ENCODE measurements at places on chromosomes 2 and 18.

GRCh38 chr2:117794668-117795067, 19.8 kb upstream of the DDX18 start:
- no peak for DNase-seq

- DNase-seq = no peak
Observed at GRCh38 chr2:42504364-42505230, 10.8 kb upstream of the KCNG3 start.

DNA sequence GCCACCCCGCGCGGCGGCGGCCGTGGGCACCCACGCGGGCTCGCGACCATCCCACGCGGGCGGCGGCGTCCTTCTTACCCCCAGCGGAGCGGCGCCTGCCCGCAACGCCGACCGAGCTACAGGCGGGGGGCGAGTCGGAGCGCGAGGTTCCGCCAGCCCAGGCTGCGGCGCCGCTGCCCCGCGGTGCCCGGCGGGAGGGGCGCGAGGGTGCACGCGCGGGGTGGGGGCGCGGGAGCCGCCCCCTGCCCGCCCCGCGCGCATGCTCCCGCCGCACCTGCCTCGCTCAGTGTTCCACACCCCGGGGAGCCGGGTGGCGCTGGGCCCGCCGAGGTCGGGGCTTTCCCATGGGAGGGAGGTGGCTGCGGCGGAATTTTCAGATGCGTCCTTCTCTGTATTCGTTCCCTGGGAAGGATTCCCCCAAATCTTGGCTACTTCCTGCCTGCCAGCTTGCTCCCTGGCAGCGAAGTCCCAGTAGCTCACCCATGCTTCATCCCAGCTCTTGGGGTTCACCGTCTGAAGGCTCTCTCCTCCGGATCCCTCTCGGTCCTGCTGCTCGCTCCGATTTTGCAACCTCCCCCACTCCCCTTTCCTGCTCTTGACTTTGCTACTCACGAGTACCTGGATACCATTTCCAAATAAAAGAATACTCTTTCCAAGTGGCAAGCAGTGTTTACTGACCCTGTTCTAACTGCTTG, at the start of gene L3MBTL4:
TSS of gene L3MBTL4 (minus strand) at position 189 of the 695 bp plus-strand sequence. CDS start 103,286 bp downstream, outside the sequence.
- peak; percentile 24 for DNase-seq

DNA sequence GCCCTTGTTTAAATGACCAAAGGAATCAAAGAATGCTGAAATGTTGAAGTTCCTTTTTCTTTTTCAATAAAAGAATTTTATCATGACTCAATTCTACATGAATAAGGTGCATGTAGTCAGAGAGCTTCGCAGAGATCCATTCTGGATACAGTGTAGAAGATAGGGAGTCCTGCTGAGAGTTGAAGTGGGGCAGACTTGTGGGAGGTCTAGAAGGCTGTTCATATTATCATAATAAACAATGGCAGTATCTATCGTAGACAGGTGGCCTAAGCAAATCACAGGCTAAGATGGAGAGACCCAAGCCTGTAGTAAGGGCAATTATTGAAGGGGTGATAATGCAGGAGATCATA, 1322.0 kb upstream of the CELF4 start:
- DNase-seq = no peak

DNA sequence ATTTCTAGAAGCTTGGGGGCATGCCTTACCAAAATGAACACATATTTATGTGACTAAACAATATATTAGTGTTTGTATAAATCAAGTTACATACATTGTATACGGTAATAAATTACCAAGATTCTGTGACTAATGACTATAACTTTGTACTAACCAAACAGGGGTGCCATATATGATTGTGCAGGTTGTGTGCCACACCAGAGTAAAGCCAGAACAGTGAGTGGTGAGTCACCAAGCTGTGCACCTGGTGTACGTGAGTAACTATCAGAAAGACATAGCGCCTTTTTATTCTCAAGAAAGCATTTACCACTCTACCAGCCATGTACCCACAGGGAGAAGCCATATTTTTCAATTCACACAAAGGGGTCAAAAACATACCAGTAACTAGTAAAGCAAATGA, 453.2 kb upstream of the PIK3C3 start:
- DNase-seq = no peak

DNA sequence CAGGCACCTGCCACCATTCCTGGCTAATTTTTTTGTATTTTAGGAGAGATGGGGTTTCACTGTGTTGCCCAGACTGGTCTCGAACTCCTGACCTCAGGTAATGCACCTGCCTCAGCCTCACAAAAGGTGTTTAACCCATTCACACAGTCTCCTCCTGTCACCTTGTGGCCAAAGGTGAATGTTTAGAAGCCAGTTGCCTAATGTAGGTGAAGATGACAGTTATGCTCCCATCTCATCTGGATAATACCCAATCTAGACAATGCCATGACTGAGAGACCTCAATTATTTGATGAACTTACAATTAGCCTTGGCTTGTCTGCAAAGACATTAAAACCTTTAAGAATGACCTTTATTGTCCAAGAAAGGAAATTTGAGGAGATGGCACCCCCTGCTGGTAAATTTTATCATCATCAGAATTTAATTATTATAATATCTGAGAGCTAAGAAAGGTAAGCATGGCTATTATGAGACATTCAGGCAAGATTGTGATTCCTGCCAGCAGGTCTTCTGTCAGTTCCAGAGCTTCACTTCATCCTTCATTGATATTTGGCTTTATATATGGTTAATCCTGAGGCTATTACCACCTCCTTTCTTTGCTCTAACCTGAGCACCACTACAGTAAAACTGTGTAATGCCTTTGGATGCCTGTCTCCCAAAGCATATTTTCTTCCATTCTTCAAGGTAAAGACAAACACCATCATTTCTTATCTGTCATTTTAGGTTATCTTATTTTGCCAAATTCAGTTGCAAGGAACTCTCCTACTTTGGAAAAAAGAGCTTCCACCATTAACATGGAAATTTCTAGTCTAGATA, 117.6 kb downstream of the FAM124B start:
- DNase-seq = no peak

GRCh38 chr2:114762986-114763385, 320.5 kb downstream of the DPP10 start:
- no peak for DNase-seq

- peak; percentile 74 for DNase-seq
Observed at GRCh38 chr2:27049422-27050280, 1.8 kb upstream of the AGBL5 start.

- DNase-seq = no peak
Observed at GRCh38 chr2:142112757-142113221, 18.0 kb downstream of the LRP1B start.

GRCh38 chr2:102839668-102840388, 78.0 kb downstream of the TMEM182 start:
- DNase-seq = peak; percentile 12

GRCh38 chr2:61722318-61722717, 131.5 kb downstream of the FAM161A start:
- no peak for DNase-seq

- no peak for DNase-seq
Observed at GRCh38 chr2:135227386-135227785, 175.3 kb downstream of the RAB3GAP1 start.

GRCh38 chr2:99085421-99085820, 56.1 kb upstream of the C2orf15 start:
- DNase-seq = no peak

GRCh38 chr2:178025551-178026185, 46.9 kb downstream of the PDE11A start:
- no peak for DNase-seq
